Tongue (tissue), 3 donors: ENCODE measurements at places on chromosomes 2 and 18. TPM values are rescaled to one million over a fixed set of nuclear protein-coding genes. Genes with fewer than 3 reads are reported as not detected.

DNA sequence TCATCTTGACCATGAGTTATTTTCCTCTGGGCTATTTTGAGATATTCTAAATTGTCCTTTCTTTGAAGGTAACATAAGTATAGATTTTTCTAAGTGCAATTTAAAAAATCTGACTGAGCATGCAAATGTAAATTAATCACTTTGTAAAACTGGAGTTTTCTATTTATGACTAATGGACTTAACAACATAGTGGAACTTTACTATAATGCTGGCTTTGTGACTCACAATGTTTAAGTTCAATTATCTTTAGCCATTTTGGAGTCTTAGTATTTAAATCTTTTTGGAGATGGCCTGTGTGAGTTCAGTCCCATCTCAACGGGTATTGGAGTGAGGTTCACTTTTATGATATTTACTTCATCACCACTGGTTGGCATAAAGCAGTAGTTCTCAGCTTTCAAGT, 35.2 kb upstream of the NOSTRIN start:
- DNase-seq, result no peak

DNA sequence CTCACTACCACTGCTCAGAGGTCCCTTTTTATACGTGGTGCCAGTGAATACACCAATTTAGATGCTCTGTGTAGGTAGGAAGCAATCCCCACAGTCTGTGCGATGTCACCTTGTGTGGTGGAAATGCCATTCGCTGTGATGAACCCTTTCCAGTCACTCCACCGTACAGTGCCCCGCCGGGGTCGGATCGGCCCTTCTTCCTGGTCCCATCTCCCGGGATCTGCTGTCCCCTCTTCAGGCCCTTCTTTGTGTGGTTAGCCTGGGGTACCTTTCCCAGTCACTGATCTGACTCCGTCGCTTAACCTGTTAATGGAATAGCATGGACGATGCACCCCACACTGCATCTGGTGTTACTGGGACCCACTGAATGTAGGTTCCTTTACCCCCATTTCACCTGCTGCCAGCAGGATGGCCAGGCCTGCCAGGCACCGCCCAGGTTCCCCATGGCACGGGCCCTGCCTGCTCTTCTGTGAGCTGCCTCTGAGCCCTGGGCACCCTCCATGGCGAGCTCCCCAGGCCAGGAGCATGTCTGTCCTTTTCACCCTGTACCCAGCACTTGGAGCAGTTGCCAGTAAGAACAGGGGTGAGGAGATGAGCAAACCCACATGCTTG, 18.0 kb downstream of the TWIST2 start:
- DNase-seq, result no peak

DNA sequence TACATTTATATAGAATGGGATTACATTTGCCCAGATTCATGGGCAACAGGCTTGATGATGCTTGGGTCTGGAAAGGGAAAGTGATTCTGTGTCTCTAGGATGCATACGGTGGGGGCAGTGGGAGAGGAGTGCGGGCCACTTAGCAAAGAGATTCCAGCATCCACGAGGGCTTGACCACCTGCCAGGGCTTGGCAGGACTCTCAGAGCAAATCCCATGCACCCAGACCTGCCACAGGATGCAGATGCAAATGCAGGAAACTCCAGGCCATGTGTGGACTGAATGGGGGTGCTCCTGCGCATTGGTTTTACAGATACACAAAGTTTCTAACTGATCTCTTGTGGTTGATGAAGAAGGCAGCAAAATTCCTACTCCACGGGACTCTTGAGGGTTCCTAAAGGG, 334.7 kb downstream of the CYRIA start:
- DNase-seq, result peak; percentile 36

- DNase-seq, result peak; percentile 61
These were observed 23.6 kb upstream of the RBM44 start for GRCh38 chr2:237774811-237775553.

- DNase-seq, result no peak
These were observed 137.1 kb downstream of the VAPA start for GRCh38 chr18:10050956-10051355.

- peak; percentile 72 for DNase-seq
These were observed 368.5 kb downstream of the LRRTM1 start for GRCh38 chr2:79935771-79936657.

DNA sequence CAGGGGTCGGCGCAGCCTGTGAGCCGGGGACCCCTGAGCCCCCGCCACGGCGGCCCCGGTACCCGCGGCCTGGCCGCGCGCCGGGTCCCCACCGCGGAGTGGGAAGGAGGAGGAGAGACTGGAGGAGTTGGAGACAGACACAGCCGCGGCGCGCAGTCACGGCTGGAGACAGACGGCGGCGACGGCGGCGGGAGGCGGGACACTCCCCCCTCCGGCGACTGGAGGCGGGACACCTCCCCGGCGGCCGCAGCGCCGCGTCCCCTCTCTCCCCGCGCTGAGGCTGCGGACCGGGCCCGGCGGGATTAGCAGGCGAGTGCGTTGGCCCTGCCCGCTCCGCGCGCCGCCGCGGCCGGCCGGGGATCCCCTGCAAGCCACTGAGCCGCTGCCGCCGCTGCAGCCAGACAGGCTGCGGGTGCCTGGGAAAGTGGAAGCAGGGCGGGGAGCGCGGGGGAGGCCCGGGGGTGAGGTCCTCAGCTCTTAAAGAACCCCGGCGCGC, 1.0 kb upstream of the LDLRAD4 start:
- peak; percentile 75 for DNase-seq

DNA sequence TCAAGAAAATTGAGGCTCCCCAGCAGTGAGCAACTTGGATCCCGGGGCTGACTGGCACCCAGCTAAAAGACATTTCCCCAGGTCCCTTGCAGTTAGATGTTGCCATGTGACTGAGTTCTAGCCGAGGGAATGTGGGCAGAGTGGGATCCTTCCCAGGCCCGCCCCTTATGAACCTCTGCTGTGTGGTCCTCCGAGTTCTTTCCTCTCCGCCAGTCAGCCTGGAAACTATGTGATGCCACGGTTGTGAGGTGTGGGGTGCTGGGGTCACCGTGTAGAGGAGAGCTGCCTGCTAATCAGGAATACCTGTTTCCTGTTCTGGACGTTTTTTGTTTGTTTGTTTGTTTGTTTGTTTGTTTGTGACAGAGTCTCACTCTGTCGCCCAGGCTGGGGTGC, 45.5 kb downstream of the TMEM37 start:
- no peak for DNase-seq

GRCh38 chr2:124319577-124319976, 294.5 kb downstream of the CNTNAP5 start:
- DNase-seq, result no peak

Gene NEU2
- total RNA-seq, result not detected

Gene PMAIP1
- 15.7 TPM for total RNA-seq

Gene KCNS3
- 46.3 TPM for total RNA-seq

Gene ACOXL
- total RNA-seq, result not detected

Gene IL1F10
- total RNA-seq, result not detected

Gene RNF152
- total RNA-seq, result 75.6 TPM

Gene CRACDL
- 5.7 TPM for total RNA-seq

Gene FN1
- 717 TPM for total RNA-seq

Gene FSIP2
- 3.1 TPM for total RNA-seq

Gene ASXL3
- total RNA-seq, result 4.3 TPM
